ENCODE measurements at places on chromosomes 11 and 22.

- H3K4me3 ChIP-seq: no peak overlapping the region
- no peak overlapping the region for H3K27ac ChIP-seq
- H3K36me3 ChIP-seq: no peaks in the 10 kb centered on the region
- H3K27me3 ChIP-seq: no peaks in the 10 kb centered on the region
Observed at GRCh38 chr11:65100674-65101350, 4.8 kb downstream of the VPS51 start.

GRCh38 chr11:68373815-68374501 lies 61.6 kb downstream of the LRP5 start:
- H3K36me3 ChIP-seq: peaks cover 2% of the 10 kb centered on the region
- no peak overlapping the region for H3K4me3 ChIP-seq
- no peaks in the 10 kb centered on the region for H3K4me1 ChIP-seq
- no peak for DNase-seq
- no peaks in the 10 kb centered on the region for H3K27me3 ChIP-seq

DNA sequence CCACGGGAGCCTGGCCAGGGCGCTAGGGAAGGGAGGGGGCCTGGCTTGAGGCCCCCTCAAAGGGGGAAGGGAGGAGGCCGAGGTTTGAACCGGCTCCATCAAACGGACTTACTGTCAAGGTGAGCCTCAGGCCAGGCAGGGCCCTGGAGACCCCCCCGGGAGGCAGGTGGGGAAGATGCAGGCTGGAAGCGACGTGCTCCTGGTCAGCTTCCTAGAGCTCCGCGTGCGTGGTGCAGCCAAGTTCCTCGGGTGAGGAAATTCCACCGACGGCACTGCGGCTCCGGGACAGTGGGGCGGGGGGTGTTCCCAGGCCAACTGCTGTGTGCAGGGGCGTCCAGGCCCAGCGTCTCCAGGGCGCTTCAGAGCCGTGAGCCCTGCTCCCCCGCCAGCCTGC lies 7.2 kb upstream of the TRABD start:
- no peaks in the 10 kb centered on the region for H3K27me3 ChIP-seq
- H3K36me3 ChIP-seq: no peaks in the 10 kb centered on the region
- no peak for DNase-seq
- no peak overlapping the region for H3K4me3 ChIP-seq
- H3K27ac ChIP-seq: no peak overlapping the region

DNA sequence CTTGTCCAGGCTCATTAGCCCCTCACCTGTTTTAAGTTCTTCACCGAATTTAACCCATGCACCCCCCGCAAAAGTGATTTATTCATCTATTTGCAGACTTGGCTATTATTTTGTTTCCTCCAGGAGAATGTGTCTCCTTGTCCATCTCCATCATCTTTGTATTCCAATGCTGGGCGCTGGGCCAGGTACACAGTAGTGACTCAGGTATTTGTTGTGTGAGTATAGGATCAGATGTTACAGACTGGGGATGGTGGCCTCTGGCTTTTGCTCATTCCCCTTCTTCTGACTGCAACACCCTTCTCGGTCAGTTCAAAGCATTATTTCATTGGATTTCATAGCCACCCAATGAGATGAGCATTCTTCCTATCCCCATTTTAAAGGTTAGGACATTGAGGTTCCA lies 408.2 kb downstream of the MN1 start:
- peaks cover 11% of the 10 kb centered on the region for H3K27me3 ChIP-seq
- no peak overlapping the region for H3K4me3 ChIP-seq

DNA sequence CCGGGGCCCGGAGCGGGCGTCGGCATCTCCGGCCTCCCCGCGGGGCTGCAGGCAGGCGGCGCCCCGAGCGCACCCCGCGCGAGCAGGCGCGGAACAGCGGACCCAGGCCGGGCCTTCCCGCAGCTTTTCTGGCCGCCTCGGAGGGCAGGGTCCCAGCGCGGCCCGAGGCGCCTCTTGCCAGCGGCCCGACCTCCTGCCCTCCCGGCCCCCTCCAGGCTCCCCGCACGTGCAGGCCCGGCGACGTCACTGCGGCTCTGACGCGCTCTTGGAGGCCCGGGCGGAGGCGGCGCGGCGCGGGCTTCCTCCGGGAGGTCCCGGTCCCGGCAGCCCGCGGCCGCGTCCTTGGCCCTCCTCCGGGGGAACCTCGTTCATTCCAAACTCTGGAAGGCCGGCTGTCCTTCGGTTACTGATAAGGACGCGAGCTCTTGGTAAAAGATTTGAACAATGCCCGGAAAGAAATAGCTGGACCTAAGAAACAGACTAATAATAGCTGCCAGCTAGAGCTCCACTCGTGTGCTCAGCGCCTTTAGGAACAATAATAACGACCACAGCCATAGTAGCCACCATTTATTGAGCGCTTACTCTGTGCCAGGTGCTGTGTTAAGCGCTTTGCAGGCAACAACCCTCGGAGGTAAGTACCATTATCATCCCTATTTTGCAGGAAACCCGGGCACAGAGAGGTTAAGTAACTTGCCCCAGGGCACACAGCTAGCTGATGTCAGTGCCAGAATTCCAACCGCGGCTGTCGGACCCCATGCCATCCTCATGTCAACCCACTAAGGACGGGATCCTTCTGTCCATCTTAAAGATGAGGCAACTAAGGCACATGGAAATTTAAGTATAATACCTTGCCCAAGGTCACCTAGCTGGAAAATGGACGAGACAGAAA lies 39.1 kb upstream of the CREB3L1 start:
- H3K27me3 ChIP-seq: peaks cover 32% of the 10 kb centered on the region
- DNase-seq: peak; percentile 54
- H3K36me3 ChIP-seq: no peaks in the 10 kb centered on the region
- H3K4me3 ChIP-seq: peak overlapping the region; percentile 43
- H3K4me1 ChIP-seq: peaks cover 8% of the 10 kb centered on the region

GRCh38 chr22:49630448-49630946 lies 197.2 kb downstream of the BRD1 start:
- H3K27ac ChIP-seq: no peak overlapping the region
- peaks cover 12% of the 10 kb centered on the region for H3K4me1 ChIP-seq
- DNase-seq: no peak
- peaks cover 4% of the 10 kb centered on the region for H3K36me3 ChIP-seq
- H3K4me3 ChIP-seq: no peak overlapping the region

DNA sequence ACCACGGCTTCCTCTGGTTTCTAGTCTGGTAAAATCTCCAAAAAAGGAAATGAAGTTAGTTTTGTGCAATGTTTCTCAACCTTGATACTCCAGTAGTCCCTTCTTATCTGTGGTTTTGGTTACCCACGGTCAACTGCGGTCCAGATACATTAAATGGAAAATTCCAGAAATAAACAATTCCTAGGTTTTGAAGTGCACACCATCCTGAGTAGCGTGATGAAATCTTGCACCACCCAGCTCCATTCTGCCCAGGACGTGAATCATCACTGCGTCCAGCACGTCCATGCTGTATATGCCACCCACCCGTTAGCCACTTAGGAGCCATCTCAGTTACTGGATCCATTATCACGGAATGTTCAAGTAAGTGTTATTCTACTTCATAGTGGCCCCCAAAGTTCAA lies 117.0 kb downstream of the FBXO7 start:
- H3K4me1 ChIP-seq: no peaks in the 10 kb centered on the region
- H3K27me3 ChIP-seq: peaks cover 5% of the 10 kb centered on the region
- no peaks in the 10 kb centered on the region for H3K36me3 ChIP-seq
- no peak overlapping the region for H3K4me3 ChIP-seq
- no peak overlapping the region for H3K27ac ChIP-seq

GRCh38 chr11:96090711-96091110 lies 166.8 kb upstream of the MTMR2 start:
- no peak for DNase-seq
- no peaks in the 10 kb centered on the region for H3K27me3 ChIP-seq
- peaks cover 73% of the 10 kb centered on the region for H3K4me1 ChIP-seq

DNA sequence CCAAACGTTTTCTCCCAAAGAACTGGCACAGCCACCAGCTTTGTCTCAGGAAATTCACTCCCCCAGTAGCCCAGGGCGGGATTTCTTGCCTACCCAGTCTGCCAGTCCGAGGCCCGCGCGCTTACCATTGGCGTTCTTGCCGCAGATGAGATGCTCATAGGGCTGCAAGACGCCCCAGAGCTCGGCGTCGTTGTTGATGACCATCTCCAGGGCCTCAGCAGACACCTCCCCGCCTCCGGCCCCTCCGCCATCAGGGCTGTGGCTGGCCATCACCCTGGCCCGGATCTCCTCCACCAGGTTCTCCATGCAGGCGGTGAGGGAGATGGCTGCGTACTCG lies 1.3 kb downstream of the ABTB2 start:
- peaks cover 49% of the 10 kb centered on the region for H3K27me3 ChIP-seq
- H3K27ac ChIP-seq: no peak overlapping the region
- H3K4me1 ChIP-seq: peaks cover 15% of the 10 kb centered on the region

GRCh38 chr11:60485987-60486386 lies 6.6 kb upstream of the MS4A12 start:
- DNase-seq: no peak
- no peak overlapping the region for H3K27ac ChIP-seq
- H3K36me3 ChIP-seq: no peaks in the 10 kb centered on the region
- peaks cover 2% of the 10 kb centered on the region for H3K27me3 ChIP-seq
- H3K4me1 ChIP-seq: no peaks in the 10 kb centered on the region

DNA sequence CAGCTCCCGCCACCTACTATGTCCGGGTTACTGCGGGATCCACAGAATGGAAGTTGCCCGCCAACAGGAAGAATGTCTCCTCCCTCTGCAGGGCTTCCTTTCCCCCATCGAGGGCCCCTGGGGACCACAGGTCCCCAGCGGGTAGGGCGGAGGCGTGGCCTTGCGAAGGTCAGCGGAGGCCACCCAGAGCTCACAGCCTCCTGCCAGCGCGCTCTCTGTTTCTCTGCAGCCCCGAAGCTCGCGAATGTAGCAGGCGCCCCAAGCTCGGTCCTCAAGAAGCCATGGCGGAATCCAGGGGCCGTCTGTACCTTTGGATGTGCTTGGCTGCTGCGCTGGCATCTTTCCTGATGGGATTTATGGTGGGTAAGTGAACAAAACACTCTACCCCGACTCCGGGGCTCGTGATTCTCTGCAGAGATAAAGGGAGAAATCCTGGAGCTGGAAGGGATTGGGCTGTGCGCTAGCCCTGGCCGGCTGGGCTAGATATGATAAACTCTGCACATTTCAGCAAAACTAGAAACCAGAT lies at the start of gene NAALAD2:
TSS of gene NAALAD2 (plus strand) at position 186 of the 526 bp plus-strand sequence. CDS start at position 282, 96 bp downstream.
- H3K36me3 ChIP-seq: no peaks in the 10 kb centered on the region
- peaks cover 7% of the 10 kb centered on the region for H3K4me1 ChIP-seq
- H3K27me3 ChIP-seq: peaks cover 42% of the 10 kb centered on the region
- DNase-seq: no peak

- H3K27ac ChIP-seq: no peak overlapping the region
- no peak for DNase-seq
- peaks cover 2% of the 10 kb centered on the region for H3K4me1 ChIP-seq
- H3K36me3 ChIP-seq: no peaks in the 10 kb centered on the region
Observed at GRCh38 chr22:45101515-45102227, 62.1 kb upstream of the NUP50 start.

GRCh38 chr11:70176940-70177689 lies 26.0 kb upstream of the FADD start:
- no peaks in the 10 kb centered on the region for H3K27me3 ChIP-seq
- H3K36me3 ChIP-seq: no peaks in the 10 kb centered on the region
- peak; percentile 37 for DNase-seq
- H3K27ac ChIP-seq: no peak overlapping the region

DNA sequence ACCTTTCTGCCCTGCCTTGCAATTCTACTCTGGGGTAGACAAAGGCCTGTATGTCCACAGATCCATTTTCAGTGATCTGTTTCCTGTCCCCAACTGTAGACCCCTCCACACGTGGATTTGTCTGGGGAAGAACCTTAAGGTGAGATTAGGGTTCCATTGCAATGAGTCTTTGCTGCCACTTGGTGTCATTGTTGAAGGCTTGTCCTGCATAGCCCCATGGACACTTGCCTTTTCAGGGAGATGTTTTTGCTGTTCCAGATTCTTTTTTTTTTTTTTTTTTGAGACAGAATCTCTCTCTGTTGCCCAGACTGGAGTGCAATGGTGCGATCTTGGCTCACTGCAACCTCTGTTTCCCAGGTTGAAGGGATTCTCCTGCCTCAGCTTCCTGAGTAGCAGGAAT lies 21.8 kb downstream of the SERPING1 start:
- no peaks in the 10 kb centered on the region for H3K4me1 ChIP-seq
- peaks cover 7% of the 10 kb centered on the region for H3K36me3 ChIP-seq
- H3K4me3 ChIP-seq: no peak overlapping the region
- no peak overlapping the region for H3K27ac ChIP-seq
- no peak for DNase-seq

DNA sequence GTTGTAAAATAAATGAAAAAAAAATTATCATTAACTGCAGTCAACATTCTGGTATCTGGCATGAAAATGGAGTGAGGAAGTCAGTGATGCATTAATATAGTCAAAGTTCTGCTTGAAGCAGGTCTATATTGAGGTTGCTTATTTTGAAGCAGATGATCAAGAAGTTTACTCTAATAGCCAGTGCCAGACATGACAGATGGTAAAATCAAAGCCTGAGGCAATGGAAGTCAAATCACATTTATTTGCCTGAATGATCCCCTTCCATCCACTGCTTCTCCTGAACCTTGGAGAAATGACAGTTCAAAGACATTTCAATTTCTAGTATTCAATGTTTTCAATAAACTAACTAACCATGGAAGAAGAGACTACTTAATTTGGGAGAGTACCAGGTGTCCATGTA lies 430.0 kb downstream of the FAM181B start:
- no peak overlapping the region for H3K4me3 ChIP-seq
- DNase-seq: no peak
- no peak overlapping the region for H3K27ac ChIP-seq
- H3K27me3 ChIP-seq: peaks cover 1% of the 10 kb centered on the region
- H3K36me3 ChIP-seq: no peaks in the 10 kb centered on the region
- H3K4me1 ChIP-seq: no peaks in the 10 kb centered on the region

- no peaks in the 10 kb centered on the region for H3K27me3 ChIP-seq
- H3K36me3 ChIP-seq: peaks cover 92% of the 10 kb centered on the region
- H3K4me3 ChIP-seq: no peak overlapping the region
- peaks cover 8% of the 10 kb centered on the region for H3K4me1 ChIP-seq
- no peak overlapping the region for H3K27ac ChIP-seq
Observed at GRCh38 chr22:27853424-27853823, 51.9 kb upstream of the MN1 start.

- no peak overlapping the region for H3K27ac ChIP-seq
- DNase-seq: no peak
- peak overlapping the region; percentile 85 for H3K4me3 ChIP-seq
- H3K36me3 ChIP-seq: no peaks in the 10 kb centered on the region
- peaks cover 21% of the 10 kb centered on the region for H3K27me3 ChIP-seq
- peaks cover 3% of the 10 kb centered on the region for H3K4me1 ChIP-seq
Observed at GRCh38 chr11:12377824-12378593, 638 bp downstream of the PARVA start.

GRCh38 chr22:44975427-44976262 lies 34.2 kb downstream of the PHF21B start:
- no peaks in the 10 kb centered on the region for H3K36me3 ChIP-seq
- no peaks in the 10 kb centered on the region for H3K4me1 ChIP-seq
- DNase-seq: peak; percentile 42
- no peak overlapping the region for H3K4me3 ChIP-seq
- H3K27ac ChIP-seq: no peak overlapping the region

DNA sequence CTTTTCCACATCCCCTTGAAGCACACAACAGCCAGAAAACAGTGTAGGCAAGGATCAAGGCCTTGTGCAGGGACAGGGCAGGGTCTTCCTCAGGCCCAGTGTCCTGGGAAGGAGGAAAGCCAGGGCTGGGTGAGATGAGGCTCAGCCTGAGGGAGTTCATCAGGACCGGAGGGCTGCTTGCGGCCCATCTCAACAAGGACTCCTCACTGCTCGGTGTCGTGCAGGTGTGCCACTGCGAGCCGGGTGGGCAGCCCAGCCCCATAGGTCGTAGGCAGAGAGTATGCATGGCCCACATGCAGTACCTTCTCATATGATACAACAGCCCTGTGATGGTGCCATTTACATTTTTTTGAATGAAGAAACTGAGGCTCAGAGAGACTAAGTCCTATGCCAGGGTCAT lies 12.9 kb downstream of the SHISA8 start:
- no peak for DNase-seq
- H3K36me3 ChIP-seq: peaks cover 2% of the 10 kb centered on the region
- no peak overlapping the region for H3K4me3 ChIP-seq
- H3K4me1 ChIP-seq: peaks cover 2% of the 10 kb centered on the region

All from naive thymus-derived CD8-positive, alpha-beta T cell (primary cell).